ENCODE measurements at places on chromosomes 7 and 10.

- DNase-seq, result no peak
Observed at GRCh38 chr10:91788527-91788926, 9.7 kb upstream of the TNKS2 start.

DNA sequence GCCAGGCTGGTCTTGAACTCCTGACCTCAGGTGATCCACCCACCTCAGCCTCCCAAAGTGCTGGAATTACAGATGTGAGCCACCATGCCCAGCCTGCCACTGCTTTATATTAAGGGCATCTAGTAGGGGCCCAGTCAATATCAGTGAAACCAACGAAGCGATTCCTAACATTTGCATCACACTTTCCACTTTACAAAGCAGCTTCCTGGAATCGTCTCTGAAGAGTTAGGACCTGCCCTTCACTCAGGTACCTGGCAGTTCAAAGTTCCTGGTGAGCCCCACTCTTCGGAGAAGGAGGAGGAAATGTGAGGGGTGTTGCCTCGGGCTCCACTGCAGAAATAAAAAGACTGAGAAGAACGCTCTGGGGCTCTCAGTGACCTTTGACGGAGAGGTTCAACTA is 31.1 kb upstream of the EZH2 start:
- no peak for DNase-seq

- no peak for DNase-seq
Observed at GRCh38 chr10:119245272-119245671, 37.9 kb downstream of the GRK5 start.

- no peak for DNase-seq
Observed at GRCh38 chr7:106658316-106659165, 2.4 kb downstream of the CCDC71L start.

DNA sequence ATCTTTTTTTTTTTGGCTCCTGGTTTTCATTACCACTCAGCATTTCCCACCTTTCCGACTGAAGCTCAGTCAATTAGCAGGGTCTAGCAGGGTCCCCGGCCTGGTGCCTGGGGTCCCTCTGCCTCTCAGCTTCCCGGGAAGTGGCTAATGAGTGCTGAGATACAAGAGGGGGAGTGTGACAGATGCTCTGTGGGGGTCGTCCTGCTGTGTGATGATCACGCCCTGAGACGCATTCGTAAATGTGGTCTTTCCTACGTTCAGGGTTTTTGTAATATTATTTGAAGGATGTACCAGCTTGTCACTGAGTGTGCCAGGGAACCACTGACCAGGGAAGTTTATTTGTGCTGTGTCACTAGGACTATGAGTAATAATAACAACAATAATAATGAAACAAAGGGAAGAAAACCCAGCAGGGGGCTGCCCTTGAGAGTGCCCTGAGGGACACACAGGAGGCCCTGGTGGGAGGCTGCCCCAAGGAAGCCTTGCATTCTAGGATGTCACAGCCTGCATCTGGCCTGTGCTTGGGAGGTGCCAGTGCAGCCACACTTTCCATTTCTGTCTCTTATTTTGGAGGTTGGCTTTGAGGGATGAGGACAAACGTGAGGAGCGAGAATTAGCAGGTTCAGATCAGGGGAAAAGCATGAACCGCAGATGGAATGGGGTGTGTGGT is 337.8 kb downstream of the ADARB2 start:
- no peak for DNase-seq

Measured in globus pallidus (tissue), 1 donor.